NCI-H1930 (cell line): ENCODE measurements at places on chromosomes 7 and 10.

- no peak for DNase-seq
Measured at GRCh38 chr7:77382532-77382931, 33.6 kb downstream of the GSAP start.

GRCh38 chr7:15288741-15289140 lies 273.1 kb downstream of the AGMO start:
- DNase-seq = no peak

DNA sequence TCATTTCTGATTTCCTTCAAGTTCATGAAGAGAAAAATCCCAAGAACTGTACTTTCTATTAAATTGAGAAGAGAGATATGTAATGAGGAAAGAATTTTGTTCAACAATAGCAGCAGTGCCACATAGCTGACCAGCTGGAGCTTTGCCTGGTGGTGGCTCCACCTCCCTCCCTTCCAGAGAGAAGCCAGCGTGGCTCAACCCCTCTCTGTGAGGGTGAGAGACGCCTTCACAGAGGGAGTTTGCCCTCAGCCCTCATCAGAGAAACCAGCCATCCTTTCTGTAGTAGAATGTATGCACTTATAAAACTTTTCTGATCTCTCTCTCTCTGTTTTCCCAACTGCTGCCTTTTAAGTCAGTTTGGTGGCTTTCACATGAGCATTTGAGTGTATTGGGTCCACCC lies 20.5 kb upstream of the COL1A2 start:
- no peak for DNase-seq

- no peak for DNase-seq
Measured at GRCh38 chr7:139043823-139044812, 8.3 kb upstream of the ZC3HAV1L start.

- no peak for DNase-seq
Measured at GRCh38 chr10:11336722-11337162, 274.7 kb downstream of the USP6NL start.
